NCI-H2171 treated with DMSO at 0.1 percent for 48 hours (cell line): ENCODE measurements at places on chromosomes 3 and 15.

GRCh38 chr15:99100245-99101173, 4.4 kb upstream of the SYNM start:
- peak; percentile 67 for DNase-seq

GRCh38 chr3:117230924-117231323, 521.3 kb downstream of the TUSC7 start:
- no peak for DNase-seq

DNA sequence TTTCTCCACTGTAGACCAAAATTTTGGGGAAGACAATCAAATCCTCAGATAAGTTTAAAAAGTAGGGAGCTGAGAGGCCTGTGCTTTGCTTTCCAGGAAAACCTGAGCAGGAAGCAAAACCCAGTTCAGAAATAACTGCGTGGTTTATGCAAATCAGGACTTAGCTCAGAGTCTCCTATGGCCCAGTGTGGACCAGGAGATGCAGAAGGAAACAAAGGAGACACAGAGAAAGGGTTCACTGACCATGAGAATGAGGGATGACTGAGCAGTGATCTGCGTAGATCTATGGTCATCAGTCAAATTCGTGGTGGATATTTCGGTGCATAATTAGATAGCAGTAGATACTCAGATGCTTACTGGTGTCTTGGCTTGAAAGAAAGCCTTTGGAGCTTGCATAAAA, 196.6 kb downstream of the TPRG1 start:
- no peak for DNase-seq

DNA sequence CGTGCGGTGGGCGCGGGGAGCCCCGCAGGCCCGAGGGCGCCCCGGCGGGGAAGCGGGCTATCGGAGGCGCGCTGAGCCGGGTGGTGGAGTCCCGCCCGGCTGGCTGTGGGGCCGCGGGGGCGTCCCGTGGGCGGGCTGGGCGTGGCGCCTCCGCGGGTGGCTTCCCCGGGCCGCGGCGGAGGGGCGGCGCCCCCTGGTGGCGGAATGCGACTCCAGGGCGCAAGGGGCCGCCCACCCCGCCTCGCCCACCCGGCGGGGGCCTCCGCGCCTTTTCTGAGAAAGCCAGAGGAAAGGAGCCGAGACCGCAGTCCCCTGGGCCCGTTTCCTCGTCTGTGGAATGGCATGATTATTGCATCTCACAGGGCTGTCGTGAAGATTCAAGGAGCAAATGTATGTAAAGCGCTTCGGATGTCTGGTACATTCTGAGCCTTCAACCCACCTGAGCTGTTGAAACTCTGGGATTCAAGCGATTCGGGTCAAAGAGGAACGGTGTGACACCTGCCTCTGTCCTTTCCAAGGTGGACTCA, 31.9 kb upstream of the RAB6B start:
- DNase-seq, result peak; percentile 47

DNA sequence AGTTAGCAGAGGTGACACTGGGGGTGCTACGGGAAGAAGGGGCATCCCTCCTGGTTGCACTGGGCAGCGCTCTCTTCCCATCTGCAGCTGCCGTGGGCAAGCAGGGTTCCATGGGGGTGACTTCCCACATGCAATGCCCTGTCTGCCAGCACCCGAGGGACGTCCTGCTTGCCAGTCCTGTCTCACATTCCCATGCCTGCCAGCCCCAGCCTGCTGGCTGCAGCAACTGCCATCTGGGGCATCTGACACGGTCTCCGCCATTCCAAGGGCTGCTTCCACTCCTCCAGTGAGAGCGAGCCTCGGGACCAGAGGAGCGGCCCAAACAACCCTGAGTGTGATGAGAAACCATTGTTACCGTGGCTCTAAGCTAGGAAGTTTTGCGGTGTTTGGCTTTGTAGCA, 45.4 kb upstream of the RPL32 start:
- no peak for DNase-seq

- DNase-seq, result peak; percentile 6
Observed at GRCh38 chr3:32399030-32399620, 7.5 kb downstream of the CMTM7 start.

GRCh38 chr15:80766275-80766674, 12.9 kb upstream of the CEMIP start:
- DNase-seq, result no peak

DNA sequence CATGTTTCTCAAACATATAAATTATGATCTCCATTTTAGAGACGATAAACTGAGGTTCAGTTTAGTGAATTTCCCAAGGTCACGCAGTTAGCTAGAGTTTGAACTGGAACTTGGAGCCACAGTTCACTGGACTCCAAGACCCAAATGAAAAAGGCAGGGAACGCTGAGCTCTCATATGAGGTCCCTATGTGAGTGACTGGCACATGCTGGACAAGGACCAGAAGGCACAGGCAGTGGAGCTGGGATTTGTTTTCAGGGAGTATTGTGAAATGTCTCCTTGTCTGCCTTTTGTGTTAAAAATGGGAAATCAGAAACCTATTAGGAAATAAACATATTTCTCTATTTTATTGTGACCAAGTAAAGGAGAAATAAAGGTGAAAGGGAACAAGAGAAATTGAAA, 63.5 kb downstream of the MESD start:
- no peak for DNase-seq

DNA sequence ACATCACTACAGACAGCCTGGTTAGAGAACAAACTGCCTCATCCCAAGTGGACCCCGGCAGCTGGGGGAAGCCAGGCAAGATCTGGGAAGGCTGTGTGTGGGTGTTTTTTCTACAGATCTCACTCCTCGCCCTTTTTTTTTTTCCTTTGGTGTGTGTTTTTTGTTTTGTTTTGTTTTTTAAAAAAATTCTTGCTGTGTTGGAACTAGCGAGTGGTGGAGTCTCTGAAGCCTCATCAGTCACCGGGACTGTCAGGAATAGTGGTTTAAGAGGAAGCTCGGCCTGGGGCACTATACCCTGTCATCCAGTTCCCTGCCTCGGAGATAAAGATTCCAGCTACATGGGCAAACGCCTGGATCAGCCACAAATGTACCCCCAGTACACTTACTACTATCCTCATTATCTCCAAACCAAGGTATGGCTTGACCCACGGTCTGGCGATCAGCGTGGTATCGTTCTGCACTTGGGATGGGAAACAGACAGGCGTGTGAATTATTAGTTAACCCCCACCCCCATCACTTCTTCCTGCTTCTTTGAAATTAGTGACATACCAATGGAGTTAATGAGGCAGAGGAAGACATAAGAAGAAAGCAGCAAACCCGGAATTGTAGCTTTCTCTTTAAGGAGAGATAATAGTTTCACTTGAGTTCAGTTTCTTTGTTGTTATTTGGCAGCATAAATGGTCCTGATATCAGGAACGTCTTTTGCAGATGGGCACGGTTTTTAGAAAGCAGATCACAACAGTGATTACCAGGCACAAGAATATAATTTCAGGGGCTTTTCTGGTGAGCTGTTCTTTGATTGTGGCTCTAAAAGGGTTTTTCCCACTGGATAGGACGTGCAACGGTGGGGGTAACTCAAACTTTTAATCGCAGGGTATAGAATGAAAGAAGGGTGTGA, 722 bp downstream of the RBMS3 start:
- peak; percentile 34 for DNase-seq

GRCh38 chr15:92899601-92899947, 550 bp upstream of the CHD2 start:
- DNase-seq, result peak; percentile 79

DNA sequence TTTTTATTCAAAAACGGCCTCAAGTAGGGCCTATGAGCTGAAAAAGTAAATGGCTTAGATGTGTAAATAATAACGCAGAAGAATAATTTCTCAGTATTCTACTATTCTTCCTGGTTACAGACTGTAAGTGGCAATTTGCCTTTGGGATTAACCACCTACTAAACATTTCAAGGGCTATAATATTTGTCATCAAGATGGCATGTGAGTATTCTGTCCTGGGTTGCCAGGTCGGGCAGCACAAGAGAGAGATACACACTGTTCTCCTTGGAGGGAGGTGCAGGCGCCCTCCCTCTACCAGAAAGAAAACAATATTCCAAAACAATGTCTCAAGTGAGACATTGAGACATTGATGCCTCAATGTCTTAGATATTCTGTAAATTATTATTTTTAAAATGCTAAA, 278.4 kb downstream of the OCA2 start:
- DNase-seq, result no peak

DNA sequence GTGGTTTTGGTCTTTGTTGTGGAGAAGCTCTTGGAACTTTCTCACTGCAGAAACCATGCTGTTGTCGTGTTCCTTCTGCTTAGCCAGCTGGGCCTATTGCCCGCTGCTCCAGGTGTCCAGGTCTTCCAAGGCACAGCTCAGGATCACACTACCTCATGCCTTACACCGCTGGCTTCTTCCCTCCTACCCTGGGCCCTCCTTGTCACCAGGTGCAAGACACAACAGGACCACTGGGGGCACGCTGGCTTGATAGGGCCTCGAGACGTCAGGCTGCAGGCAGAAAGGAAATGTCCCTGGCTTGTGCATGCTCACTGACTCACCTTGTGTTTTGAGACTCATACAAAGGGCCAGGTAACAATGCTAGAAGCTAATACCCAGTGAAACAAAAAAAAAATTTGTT, 32.3 kb downstream of the PAQR9 start:
- no peak for DNase-seq

DNA sequence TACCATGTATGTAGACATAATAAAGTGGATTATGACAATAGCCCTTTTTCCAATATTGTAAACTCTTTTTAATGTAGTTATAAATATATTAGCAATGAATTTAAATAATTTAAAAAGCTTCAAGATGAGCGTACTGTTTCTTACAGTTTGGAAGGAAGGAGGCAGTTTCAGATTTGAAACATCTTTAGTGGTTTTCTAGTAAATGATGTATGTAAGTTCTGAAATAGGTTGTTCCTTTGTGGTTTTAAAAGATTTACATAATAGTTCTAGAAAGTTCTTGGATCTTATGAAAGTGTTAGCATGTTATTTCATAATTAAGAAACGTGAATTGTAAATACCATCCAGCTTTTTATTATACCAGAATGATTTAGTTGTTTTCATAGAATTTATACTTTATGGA, 16.0 kb downstream of the DNAJC19 start:
- DNase-seq, result no peak

DNA sequence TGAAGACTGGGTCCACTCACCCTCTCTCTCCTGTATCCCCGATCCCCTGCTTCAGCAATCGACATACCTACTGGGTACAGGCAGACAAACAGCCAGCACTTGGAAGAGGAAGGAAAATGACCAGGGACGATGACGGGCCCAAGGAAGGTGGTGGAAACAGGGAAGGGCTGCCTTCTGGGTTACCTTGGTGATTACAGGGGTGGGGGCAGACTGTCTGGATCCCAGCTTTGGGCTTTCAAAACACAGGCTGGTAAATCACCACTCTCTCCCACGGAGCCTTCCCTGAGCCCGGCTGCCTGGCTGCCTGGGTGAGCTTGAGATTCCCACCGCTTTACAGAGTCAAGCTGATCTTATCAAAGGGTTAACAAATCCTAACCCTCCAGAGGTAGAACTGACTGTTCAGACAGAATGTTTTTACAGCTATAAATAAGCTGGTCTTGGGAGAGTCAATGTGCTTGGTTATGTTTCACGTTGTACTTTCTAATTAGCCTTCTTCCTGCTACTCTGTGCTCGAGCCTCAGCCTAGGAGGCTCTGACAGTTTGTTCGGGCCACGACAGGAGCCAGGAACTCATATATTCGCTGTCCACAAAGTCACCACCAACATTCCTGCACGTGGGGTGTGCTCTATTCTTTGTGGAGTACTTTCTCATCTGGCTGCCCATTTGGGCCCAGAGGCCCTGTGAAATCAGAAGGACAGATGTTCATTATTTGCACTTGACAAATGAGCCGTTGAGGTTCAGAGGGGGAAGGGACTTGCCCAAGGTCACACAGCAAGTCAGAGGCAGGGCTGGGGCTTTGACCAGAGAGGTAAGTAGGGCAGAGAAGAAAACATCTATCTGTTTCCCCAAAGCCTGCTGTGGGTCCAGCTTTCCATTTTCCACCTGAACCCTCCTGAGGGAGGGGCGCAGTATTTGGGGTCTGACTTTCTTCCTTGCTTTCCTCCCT, 63.5 kb downstream of the FEM1B start:
- no peak for DNase-seq

- peak; percentile 59 for DNase-seq
Observed at GRCh38 chr3:168847291-168847883, 751.7 kb upstream of the GOLIM4 start.
